ENCODE measurements at places on chromosomes 16 and 17.

- no peak for DNase-seq
Observed at GRCh38 chr17:42849451-42850181, 1.4 kb upstream of the AOC3 start.

- no peak for DNase-seq
Observed at GRCh38 chr17:70654706-70655105, 485.4 kb downstream of the KCNJ2 start.

GRCh38 chr16:3694051-3694450, 23.3 kb downstream of the TRAP1 start:
- no peak for DNase-seq

- no peak for DNase-seq
Observed at GRCh38 chr16:81784072-81784795, 5.1 kb downstream of the PLCG2 start.

DNA sequence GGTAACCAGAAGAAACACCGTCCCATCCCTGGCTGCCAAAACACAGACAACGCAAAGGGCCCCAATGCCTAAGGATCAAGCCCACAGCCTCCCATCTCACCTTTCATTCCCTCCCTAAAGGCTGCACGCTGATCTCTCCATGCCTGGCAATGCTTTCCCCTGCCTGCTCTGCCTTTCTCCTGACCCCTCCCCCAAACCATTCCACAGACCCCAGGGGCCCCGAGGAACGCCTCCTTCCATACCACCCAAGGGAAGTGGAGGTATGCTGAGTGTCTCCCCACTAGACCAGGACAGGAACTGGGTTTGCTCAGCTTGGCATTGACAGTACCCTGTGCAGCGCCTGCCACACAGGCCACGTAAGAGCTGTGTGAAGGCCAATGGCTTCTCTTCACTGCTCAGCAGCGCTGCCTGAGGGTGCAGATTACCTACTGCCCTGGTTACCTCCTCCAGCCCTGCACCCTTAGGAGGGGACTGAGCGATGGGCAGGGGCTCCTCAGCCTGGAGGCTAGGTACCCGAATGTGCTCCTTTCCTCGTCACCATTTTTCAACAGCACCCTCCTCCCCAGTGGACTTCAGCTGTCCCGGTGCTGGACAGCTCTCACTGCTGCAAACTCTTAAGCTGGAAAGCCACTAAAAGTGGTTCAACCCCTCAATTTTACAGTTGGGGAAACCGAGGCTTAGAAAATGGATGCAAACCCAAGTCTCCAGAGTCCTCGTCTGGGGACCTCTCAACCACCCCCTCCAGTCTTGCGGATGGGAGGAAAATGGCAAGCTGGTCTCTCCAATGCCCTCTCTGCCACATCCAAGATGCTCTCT, 45.0 kb downstream of the SRCIN1 start:
- DNase-seq, result no peak

DNA sequence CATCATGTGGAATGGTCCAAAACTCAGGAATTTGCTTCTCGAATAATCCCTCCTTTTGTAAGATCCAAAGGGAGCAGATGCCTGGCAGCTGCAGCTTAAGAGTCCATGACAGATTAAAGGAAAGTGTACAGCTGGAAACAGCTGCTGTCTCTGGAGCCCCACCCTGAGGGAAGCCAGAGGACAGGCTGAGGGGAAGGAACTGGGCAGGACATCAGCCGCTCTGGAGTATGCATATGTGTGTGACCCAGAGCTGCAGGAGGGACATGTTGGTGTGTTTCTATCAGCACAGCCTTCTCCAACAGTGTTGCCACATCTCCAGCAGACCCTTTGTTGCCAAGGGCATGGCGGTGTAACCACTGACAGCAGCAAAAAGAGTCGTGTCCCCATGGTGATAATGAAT, 46.2 kb downstream of the CYB561 start:
- DNase-seq, result no peak

GRCh38 chr17:65027305-65027704, 29.2 kb downstream of the GNA13 start:
- DNase-seq, result peak; percentile 45

GRCh38 chr17:78828470-78829185, 12.0 kb downstream of the USP36 start:
- DNase-seq, result no peak

DNA sequence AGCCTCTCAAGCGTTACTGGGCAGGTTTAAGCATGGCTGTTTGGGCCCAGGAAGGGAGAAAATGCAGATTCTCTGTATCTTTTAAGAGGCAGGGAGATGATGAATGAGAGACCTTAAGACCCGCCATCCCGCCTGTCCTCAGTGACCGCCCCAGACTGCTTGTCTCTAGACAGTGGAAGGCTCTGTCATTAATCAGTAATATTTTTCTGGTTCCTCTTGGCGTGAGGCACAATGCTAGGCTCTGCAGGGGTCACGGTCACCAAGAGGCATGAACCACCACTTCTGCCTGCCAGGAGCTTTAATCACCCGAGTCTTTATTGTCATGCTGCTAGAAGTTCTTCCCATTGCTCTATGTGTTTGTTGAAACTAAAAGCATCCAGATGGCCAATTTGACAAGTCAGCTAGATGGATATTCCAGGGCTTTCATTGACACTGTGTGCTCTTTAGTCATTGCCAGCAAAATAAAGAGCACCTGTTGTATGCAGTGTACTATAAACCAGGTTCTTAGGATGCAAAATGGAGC, 3.2 kb downstream of the SLC6A2 start:
- DNase-seq, result no peak

GRCh38 chr17:80292521-80292971, 31.9 kb downstream of the RNF213 start:
- DNase-seq, result no peak

DNA sequence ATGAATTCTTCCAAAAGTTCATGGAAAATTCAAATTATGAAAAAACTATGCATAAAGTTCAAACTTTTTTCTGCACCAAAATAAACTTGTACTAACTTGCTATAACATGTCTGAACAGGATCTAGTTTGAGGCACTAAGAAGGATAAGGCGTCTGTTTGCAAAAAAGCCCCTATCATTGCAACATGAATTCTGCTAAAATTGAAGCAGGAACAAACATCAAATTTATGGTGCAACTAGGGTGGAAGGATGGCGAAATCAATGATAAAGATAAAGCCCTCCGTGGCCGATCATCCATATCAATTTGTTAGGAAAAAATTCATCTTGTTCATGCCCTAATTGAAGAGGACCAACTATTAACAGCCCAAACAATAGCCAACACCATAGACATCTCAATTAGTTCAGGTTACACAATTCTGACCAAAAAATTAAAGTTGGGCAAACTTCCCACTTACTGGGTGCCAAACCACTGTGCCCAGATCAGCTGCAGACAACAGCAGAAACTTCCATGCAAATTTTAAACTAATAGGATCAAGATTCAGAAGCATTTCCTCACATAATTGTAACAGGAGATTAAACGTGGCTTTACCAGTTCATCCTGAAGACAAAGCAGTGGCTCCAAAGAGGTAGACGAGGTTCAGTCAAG, 12.9 kb downstream of the IL21R start:
- no peak for DNase-seq

DNA sequence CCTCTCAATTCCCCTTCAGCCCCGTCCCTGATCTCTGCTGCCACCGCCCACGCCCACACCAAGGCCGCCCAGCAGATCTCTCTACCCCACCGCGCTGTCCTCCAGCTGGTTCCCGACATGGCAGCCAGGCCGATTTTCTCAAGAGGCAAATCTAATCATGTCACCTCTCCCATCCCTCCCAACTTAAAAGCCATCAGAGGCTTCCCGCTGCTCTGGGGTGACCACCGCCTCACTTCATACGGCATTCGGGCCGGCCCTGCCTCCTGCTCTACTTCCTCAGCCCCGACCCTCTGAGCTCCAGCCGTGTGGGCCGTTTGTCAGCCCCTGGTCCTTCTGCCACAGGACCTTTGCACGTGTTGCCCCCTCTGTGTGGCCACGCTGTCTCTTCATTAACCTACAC, 63.2 kb downstream of the RPH3AL start:
- DNase-seq, result no peak

DNA sequence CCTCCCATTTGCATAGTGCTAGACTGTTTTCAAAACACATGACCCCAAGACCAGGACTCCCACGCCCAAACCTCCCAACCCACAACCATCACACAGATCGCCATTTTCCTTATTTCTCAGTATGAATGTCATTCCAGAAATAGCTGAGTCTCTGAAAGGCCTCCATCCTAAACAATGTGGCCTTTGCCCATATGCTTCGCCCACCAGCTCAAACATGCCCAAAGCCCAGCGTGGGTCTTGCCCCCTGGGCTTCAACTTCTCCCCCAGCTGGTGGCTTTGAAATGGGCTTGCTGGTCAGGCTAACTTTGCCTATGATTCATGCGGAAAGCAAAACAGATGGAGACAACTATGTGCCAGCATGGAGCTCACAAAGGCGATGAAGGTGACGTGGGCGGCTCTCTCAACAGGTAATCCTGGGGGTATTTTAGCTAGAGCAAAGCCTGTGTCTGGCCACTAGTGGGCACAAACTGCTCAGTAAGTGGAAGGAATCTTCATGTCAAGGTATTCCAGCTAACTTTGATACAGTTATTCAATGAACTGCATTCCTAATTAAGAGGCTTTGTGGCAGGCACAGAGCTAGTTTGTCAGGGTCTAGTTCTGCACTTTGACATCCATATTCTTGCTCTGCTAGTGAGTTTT, 17.1 kb downstream of the PMP22 start:
- DNase-seq, result no peak

DNA sequence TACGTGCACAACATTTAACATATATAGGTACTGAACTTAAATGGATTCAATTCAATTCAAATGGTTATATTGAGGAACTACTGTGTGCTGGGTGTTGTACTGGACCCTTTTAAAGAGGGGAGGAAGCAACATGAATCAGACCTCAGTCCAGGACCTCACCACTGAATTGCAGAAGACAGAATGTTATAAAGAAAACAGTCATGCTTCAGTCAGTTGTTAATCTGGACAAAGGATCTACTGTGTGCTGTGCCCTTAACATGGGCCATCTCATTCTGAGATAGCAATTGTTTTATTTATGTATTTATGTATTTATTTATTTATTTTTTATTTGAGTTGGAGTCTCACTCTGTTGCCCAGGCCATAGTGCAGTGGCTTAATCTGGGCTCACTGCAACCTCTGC, 240.1 kb downstream of the HAPSTR1 start:
- DNase-seq, result no peak

DNA sequence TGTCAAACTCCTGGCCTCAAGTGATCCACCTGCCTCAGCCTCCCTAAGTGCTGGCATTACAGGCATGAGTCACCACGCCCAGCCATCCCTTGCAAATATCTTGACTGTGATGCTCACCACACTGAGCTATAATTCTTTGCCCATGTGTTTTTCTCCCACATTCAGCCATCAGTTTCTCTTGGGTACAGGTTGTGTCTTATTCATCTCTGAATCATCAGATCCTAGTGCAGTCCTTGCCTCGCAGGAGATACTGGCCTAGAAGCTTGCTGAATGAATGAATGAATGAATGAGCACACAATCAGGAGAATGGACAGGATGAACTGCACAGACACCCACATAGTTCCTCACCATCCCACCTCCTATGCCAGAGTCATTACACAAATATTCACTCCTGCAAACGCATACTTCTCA, 24.4 kb upstream of the ETV4 start:
- DNase-seq, result no peak

DNA sequence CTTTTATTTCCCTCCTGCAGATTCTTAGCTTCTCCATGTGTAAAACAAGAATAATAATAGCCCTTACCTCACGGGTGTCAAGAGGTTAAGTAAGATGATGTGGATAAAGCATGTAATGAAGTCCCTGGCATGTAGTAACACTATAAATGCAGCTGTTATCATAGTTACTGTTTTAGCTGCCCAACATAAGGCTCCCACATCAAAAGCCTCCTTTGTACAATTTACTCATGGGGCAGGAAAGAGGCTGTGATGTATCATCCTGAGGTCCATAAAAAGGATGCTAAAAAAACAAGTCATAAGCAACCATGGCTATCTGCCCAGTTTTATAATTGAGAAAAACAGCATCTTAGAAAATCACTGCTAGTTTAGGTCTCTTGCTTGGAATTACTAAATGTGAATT, 339.7 kb downstream of the CA10 start:
- DNase-seq, result no peak

GRCh38 chr17:79212149-79213087, 137.8 kb downstream of the ENGASE start:
- no peak for DNase-seq

- DNase-seq, result no peak
Observed at GRCh38 chr16:25171390-25171789, 45.4 kb upstream of the AQP8 start.

- no peak for DNase-seq
Observed at GRCh38 chr16:68486502-68487202, 38.3 kb upstream of the SMPD3 start.

GRCh38 chr16:79980650-79981521, 380.3 kb upstream of the MAF start:
- no peak for DNase-seq

DNA sequence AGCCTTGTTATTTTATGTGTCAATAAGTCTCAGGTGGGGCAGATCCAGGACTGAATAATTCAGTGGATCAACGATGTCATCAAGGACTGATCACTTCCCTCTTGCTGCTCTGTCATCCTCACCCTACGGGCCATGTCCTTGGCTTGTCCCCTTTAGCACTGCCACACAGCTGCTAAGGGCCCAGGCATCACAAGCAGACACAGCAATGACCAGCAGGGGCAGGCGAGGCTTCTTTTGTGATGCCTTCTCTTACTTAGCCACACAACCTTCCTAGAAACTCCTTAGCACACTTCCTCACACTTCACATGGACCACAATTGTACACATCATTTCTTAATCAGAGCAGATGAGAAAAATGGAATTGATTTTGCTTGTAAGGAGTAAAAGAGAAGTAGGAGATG, 356.3 kb upstream of the SOX9 start:
- DNase-seq, result no peak

GRCh38 chr16:87635541-87636049, 33.3 kb downstream of the JPH3 start:
- peak; percentile 51 for DNase-seq

DNA sequence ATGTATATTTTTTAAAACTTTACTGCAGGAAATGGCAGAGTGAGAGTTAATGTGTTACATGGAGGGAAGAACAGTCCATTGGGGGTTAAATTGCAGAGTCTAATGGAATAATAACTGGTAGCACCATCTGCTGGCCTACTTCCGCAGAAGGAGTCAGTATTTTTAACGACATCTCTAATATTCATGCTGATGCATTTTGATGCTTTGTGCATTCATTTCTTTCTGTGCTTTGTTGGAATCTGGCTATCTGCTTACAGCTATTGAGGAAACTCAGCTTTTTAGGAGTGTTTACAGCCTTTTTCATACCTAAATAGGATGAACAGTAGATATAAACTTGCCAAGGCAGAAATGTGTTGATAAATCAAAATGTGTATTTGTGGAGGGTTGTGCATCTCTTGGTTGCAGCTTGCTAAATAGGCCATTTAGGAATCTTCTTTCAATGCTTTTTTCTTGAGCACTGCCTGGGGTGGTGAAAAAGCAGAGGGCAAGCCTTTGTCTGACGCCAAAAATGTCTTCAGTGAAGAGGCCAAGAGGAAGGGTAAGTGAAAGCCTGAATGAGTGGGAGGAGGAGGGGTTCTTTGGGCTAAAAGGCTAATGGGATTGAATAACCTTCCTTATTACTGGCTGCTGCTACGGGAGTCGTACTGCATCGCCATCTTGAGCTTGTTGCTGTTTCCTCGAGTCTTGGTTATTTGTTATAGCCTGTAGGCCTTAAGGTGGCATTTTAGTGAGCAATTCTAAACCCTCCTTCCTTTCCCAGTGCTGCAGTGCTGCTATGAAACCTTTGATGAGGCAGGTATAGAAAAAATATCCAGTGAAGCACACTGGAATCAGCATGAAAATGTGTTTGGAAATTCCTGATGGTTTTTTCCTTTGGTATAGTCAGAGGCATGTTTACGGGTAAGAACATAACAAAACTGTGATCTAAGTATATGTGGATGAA, 153.3 kb downstream of the CHD9 start:
- DNase-seq, result no peak

Data from T follicular helper cell (primary cell).